ENCODE measurements at places on chromosomes 3 and 15.

DNA sequence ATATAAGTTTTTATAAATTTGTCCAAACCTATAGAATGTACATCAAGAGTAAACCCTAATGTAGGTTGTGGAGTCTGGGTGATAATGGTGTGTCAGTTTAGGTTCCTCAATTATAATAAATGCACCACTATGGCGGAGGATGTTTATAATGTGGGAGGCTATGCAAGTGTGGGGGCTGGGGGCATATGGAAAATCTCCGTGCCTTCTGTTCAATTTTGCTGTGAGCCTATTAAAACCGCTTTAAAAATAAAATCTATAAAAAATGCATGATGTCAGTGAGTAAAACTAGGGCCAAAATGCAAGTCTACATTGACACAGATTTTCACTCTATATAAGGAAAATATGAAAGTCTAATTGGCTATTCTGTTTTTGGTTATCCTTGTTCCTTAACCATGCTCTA, 774.9 kb upstream of the ALCAM start:
- DNase-seq, result no peak

- DNase-seq, result no peak
Observed at GRCh38 chr3:193815246-193816027, 222.4 kb downstream of the OPA1 start.

GRCh38 chr3:51961602-51962569, 5.4 kb downstream of the PCBP4 start:
- no peak for DNase-seq

DNA sequence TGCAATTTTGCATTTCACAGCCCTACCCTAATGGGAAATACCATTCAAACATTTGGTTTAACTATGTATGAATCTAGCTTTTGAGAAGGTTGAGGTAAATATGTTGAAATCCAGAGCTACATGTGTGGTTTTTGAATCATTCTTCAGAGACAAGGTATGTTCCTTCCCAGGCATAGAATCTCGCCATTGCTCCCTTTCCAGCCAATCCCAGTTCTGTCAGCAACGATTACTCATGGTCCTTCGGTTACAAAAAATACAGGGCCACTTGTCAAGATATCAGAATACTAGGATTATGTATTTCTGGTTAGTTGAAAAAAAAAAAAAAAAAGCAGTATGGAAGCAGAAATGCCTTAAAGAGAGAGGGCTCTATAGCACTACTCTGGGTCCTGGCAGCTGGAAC, 182.4 kb downstream of the RBMS3 start:
- DNase-seq, result no peak

DNA sequence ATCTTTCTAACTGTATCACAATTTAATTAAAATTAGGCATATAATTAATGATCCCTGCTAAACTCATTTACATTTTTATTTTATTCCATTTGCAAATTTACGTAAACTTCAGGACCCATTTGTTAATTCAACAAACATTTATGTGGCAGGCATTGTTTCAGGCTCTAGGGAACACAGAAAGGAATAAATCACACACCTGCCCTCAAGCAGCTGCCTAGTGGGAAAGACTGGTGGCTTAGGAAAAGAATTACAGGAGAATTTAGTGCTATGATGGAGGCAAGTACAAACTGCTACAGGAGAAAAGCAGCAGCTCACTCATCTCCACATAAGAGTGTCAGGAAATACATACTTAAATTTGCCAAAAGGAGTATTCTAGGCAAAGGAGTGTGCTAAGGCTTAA, 11.2 kb downstream of the CBLB start:
- no peak for DNase-seq

- no peak for DNase-seq
Observed at GRCh38 chr3:194279101-194279500, 72.0 kb downstream of the CPN2 start.

GRCh38 chr3:24225385-24225950, 269.2 kb downstream of the THRB start:
- no peak for DNase-seq

- DNase-seq, result no peak
Observed at GRCh38 chr3:154614601-154615000, 184.6 kb upstream of the GPR149 start.
